Spleen (tissue), 13 donors: ENCODE measurements at places on chromosomes 11 and 22.
A peak's percentile ranks its signal among the peaks of the same experiment; 100 is the strongest.

- DNase-seq: no peak
Measured at GRCh38 chr11:123253911-123254310, 58.9 kb upstream of the CLMP start.

DNA sequence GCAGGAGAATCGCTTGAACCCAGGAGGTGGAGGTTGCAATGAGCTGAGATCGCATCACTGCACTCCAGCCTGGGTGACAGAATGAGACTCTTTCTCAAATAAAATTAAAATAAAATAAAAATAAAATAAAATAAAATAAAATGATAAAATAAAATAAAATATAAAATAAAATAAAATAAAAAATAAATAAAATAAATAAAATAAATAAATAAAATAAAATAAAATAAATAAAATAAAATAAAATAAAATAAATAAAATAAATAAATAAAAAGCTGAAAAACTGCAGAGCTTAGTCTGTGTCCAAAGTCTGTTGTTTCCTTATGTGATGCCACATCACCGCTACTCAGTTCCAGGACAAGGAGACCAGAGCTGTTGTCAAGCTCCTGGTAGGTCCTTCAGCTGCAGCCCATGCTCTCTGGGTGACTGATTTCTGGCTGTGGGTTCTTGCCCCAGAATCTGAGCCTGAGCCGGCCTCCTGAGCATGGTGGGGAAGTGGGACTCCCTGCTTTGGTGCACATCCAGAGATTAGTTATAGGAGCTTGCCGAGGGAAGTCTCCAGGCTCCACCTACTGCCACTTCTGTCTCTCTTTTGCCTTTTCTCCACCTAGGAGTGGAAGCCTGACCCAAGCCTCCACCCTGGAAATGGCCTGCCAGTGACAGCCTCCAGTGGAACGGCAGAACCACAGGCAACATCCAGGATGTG, 31.3 kb upstream of the ADA2 start:
- DNase-seq: no peak

- DNase-seq: peak; percentile 97
Measured at GRCh38 chr22:41780746-41781505, 19.6 kb upstream of the CCDC134 start.

DNA sequence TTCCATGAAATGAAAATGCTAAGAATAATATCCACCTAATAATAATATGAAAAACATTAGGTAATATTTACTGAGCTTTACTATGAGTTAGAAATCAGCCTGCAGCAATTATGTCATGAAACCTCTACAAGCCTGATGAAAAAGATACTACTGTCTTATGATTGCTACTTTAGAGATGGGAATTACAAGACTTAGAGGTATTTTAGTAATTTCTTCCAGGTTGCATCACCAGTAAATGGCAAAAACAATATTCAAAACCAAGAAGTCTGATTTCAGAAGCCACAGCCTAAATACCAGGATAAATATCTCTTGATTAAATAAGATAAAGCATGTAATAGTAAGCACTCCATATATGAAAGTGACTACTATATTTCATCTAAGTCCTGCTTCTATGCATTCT, 13.8 kb downstream of the OR5B21 start:
- no peak for DNase-seq

- DNase-seq: no peak
Measured at GRCh38 chr11:96622026-96622634, 232.3 kb downstream of the JRKL start.

- no peak for DNase-seq
Measured at GRCh38 chr11:34267013-34267412, 90.8 kb downstream of the ABTB2 start.

- no peak for DNase-seq
Measured at GRCh38 chr11:2190657-2191471, 19.2 kb upstream of the TH start.

GRCh38 chr22:40819599-40820140, 524 bp upstream of the SLC25A17 start:
- DNase-seq: no peak

DNA sequence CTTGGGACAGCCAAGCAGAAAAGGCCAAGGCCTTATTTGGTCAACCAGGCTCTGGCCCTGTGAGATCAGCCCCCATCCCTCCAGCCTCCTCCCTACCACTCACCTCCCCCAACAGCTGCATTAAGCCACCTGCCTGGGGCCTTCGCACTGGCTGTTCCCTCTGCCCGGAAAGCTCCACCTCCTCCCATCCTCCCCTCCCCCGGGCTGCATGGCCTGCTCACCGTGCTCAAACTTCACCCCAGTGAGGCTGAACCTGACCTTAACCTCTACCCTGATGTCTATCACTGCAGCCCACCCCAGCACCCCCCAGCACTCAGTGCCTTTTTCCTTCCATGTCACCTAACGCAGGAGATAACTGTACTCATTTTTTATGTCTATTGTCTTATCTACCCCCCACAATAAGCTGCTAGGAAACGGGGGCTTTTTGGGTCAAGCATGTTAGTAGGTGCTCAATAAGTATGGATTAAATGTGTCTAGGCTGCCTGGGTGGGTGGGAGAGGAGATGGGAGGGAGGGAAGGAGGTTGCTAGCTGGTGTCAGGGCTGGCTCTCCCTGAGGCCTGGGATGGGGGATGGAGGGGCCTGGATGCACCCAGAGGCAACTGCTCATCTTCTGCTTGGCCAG, 912 bp downstream of the PTPRCAP start:
- DNase-seq: peak; percentile 92

- DNase-seq: peak; percentile 91
Measured at GRCh38 chr11:47980907-47981621, 705 bp downstream of the PTPRJ start.

DNA sequence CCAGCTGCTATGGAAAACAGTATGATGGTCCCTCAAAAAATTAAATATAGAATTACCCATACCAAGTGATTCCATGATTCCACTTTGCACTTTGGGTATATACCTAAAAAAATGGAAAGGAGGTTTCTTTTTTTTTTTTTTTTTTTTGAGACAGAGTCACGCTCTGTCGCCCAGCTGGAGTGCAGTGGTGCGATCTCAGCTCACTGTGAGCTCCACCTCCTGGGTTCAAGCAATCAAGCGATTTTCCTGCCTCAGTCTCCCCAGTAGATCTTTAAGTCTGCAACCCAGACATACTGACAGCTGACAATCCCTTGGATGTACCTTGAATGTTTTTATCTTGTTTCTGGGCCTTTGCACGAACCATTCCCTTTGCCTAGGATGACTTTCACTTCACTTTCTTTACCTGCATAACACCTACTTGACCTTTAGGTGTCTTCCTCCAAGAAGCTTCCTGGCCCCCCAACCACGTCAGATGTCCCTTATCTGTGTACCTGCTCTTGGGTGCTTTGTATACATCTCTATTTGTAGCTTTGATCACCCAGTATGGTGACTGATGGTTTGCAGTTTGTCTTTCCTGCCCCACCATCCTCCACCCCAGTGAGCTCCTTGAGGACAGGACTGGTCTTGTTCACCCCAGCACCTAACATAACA, 11.6 kb downstream of the UCP3 start:
- DNase-seq: peak; percentile 45

DNA sequence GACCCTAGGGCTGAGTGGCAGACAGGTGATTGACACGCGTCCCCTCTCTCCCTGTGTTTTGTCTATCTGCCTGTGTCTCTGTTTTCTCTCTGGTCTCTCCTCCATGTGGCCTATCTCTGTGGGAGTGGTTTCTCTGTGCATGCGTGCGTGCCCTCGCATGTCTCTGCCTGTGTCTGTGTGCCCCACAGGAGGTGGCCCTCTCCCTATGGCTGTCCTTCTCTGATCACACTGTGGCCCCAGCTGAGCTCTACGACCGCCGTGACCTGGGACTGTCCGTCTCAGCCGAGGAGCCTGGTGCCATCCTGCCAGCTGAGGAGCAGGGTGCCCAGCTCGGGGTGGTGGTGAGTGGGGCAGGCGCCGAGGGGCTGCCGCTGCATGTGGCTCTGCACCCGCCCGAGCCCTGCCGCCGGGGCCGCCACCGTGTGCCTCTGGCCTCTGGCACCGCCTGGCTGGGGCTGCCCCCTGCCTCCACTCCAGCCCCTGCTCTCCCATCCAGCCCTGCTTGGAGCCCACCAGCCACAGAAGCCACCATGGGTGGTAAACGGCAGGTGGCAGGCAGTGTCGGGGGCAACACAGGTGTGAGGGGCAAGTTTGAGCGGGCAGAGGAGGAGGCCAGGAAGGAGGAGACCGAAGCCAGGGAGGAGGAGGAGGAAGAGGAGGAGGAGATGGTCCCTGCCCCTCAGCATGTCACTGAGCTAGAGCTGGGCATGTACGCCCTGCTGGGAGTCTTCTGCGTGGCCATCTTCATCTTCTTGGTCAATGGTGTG, 11.6 kb downstream of the TMEM132A start:
- peak; percentile 81 for DNase-seq

DNA sequence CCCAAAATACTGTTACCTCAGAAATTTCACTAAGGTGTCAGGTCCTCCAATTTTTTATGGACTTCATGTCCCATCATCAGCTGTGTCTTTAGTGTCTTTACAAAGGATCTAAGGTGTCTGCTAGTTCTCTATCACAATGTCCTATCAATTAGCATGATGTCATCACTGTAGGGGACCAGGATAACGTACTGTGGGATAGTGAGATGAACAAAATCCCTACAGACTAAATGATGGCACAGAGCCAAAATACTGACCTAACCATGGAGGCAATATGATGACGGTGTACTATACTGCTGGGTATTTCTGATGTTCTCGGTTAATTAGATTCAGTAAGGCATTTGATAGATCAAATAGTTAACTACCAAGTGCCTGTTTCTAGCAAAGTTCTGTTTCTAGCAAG, 82.5 kb downstream of the SBF2 start:
- DNase-seq: no peak

DNA sequence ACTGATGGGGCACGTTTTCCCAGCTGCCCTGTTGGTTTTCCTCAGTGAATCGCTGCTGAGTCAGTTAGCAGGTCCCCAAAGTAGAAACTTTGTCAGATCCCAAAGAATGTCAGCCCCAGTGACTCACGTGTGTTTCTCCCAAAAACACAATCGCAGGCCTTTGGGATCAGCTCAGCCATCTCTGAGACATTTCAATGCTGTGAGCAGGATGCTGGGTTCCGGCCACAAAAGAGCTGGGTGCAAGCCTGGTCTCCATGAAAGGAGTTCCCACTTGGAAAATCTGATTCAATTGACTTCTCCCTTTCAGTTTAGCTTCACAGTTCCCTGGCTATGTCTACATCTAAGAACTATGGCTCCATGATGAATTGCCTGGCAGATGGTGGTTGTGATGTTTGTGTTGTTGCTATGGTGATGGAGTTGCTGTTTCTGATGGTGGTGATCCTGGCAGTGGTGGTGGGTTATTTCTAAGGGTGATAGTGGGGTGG, 28.0 kb downstream of the MYEOV start:
- DNase-seq: no peak

DNA sequence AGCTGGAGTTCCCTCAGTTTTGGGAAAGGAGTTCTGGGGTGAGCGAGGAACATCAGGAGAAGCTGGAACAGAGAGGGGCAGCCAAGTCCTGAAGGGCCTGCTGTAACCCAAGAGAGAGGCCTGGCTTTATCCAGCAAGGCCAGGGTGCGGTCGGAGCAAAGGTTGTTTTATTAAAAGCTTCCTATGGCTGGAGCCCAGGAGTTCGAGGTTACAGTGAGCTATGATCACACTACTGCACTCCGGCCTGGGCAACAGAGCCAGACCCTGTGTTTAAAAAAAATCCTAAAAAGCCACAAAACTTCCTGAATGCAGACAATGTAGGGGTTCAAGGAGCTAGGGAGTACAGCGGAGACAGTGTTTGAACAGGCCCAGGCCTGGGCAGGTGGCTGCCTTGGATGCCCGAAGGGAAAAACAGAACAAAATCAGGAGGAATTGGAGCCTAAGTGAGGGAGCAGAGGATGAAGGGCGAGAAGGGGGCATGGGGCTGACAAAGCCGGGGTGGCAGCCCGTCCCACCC, 22.2 kb upstream of the MALAT1 start:
- DNase-seq: no peak

- DNase-seq: no peak
Measured at GRCh38 chr11:112570333-112570732, 309.7 kb upstream of the PLET1 start.
